HepG2 (cell line): ENCODE measurements at places on chromosomes 7 and 10.

GRCh38 chr10:89371987-89372386, 5.9 kb upstream of the IFIT1B start:
- DNase-seq, result no peak

DNA sequence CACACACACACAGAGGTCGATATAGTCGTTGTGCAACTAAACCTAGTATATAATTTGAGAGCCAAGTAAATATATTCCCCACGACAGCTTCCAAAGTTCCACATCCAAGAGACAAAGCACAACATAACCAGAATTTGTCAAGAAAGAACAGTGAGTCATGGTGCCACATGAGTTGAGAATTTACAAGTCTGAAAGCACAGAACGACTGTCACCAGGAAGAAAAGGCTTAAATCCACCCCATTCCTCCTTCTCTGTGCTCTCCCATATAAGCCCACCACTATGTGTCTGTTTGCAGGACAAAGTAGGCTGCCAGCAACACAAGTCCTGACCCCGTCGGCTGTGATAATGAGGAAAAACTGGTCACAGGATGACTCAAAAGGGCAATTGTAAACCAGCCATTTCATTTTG, 32.8 kb downstream of the GSAP start:
- peak; percentile 11 for DNase-seq

DNA sequence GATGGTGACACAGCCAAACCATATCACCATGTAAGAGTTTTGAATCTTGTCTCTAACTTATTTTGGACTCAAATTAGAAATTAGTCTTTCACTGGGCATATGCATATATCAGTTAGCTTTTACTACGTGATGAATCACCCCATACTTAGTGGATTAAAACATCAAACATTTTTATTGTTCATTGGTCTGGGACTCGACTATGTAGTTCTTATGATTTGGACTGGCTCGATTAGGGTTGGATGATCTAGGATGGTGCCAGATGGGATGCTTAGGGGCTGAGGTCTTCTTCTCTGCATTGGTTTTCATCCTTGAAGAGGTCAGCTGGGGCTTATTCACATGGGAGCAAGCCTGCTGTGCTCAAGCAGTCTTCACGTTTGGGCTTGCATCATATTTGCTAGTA, 264.9 kb downstream of the EXOC4 start:
- DNase-seq, result no peak

DNA sequence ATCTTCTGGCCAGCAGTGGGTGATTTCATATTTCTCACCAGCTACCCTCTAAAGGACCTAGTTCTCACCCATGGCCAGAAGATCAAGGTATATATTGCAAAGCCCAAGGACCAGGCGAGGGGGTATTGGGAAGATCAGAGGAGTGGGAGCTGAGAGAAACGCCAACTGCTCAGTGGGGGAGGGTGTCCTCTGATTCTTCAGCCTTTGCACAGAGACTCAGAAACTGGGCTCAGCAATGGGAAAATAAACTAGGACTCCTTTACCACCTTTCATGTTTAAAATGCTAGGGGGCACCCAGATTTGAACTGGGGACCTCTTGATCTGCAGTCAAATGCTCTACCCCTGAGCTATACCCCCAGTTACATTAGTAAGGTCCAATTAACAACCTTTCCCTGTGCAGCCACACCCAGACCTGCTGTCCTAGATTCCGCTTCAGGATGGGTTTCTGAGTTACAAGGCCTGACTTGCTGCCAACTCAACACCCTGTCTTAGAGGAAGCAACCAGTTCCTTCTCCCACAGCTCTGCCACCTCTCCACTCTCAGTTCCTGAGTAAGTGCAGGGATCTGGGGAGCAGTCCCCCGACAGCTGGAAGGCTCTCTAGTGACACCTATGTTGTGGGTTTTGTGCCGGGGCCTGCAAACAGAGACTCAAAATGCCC, 93.5 kb downstream of the ZNF783 start:
- peak; percentile 26 for DNase-seq

DNA sequence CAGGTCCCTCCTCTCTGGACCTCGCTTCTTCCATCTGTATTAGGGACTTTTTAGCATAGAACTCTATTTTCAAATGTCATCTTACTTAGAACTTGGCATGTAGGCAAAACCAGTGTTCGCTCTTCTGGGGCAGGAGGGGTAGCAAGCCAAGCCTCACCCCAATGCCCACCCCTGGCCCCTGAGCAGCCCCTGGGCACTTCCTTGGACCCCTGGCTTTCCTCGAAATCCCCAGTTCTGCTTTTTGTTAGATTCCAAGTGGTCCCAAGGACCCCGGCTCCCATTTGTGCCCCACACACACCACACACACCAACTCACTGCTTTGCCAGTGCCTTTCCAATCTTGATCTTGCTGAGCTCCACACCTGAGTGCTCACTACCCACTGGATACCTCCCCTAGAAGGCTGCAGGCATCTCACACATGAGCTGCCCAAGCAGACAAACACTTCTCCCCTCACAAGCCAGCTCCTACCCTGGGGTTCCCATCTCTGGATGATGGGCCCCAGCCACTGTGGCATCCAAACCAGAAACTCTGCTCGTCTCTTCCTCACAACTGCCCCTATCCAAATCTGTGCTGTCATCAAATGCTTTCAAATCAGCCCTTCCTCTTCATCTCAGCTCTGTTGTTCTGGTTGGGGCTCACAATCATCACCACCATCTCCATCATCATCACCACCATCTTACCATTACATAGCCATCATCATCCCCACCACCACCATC, 167.9 kb upstream of the ZMIZ1 start:
- no peak for DNase-seq

DNA sequence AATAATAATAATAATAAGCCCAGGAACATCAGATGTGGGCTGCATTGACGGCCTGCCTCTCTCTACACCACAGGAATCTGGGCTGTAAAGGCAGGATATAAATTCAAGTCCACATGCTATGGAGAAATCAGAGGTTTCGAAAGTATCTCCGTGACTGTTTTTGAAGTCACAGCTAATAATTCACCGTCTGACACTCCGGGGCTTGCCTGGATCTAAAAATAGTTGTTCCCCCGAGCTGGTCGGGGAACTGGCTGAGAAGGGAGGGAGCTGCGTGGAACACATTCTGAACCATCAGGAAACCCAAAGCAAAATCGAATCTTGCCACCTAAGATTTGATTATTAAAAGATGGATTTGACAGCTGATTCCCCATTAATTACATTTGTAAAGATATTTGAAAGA, 35.4 kb downstream of the KLF6 start:
- DNase-seq, result peak; percentile 31

DNA sequence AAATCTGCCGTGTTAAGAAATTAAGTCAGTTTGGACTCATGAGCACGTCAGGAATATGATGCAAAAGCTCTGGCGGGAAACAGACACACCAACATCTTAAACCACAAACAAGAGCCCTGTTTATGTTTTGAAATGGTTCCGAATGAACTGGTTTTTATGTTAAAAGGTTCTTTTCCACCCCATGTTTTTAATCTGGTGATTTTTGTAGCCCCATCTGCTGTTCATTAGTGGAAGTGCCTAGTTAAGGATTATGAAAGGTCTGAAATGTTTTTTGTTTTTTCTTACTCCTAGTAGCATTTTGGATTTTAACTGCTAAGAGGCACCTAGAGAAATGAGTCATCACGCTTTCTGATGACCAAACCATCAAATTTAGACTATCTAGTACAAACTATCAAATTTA, 404.1 kb upstream of the MKI67 start:
- DNase-seq, result no peak

- DNase-seq, result no peak
These were observed 89.1 kb upstream of the PDCD4 start for GRCh38 chr10:110782616-110783015.

GRCh38 chr10:110368002-110368401, 63.3 kb upstream of the SMNDC1 start:
- no peak for DNase-seq

GRCh38 chr7:33243319-33243881, 114.0 kb downstream of the BBS9 start:
- peak; percentile 48 for DNase-seq

GRCh38 chr7:151740081-151740851, 136.6 kb downstream of the PRKAG2 start:
- no peak for DNase-seq

DNA sequence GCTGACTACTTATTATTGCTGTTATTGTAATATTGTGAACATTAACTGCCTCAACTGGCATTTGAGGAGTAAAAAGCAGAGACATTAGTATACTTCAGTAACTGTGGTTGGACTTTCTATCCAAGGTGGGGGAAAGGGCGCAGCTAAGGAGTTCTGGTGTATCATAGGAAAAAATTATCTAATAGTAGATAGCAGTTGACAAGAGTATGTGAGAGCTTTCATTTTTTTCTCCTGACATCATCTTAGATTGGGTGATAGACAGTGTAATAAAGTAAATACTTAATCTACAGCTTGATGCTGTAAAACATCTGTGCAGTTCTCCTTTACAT, 68.9 kb downstream of the PHTF2 start:
- DNase-seq, result no peak

DNA sequence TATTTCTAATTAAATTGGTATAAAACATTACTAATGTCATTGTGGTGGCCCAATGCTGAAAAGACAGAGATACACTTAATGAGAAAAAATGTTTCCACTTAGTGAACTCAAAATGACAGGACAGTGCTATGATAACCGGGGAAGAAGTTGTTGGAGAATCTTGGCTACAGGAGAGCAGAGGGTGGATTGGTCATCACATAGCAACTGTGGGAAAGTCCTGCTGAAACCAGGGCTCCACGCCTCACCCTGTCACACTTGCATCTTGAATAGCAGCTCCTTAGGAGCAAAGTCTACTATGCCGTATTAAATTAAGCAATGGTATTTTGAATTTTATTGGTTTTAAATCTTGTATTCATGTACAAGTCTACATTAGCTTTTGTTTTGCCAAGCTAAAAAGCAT, 225.5 kb downstream of the KLF6 start:
- DNase-seq, result no peak
